HTR-8/SVneo (cell line): ENCODE measurements at places on chromosomes 7 and 10.

DNA sequence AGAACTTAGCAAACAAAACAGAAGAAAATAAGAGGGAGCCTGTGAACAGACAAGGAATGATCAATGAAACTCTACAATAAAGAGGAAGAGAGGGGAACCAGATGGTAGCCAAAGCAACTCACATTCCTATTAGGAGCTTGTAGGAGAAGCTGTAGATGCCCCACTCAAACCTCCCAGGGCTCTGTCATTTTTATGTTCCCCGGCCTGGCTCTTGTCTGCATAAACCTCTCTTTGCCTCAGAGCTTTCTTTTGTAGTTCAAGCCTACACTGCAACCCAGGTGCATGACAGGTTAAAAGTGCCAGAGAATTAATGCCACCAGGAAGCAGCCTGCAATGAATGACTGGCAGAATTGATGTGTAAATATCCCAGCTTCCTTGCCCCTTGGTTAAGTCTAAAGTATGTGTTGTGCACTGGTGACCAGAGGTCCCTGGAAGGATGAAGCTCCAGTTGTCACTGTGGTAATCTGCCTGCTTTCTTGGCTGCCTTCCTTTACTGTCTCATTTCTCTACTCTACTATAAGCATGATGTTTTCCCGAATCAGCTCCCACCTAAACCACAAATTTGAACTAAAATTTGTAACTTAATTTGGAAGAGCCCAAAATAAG lies 40.4 kb downstream of the HDAC9 start:
- DNase-seq: no peak

- DNase-seq: no peak
Observed at GRCh38 chr7:149870701-149871483, 2.9 kb upstream of the ATP6V0E2 start.

- DNase-seq: peak; percentile 46
Observed at GRCh38 chr10:17737027-17737965, 14.7 kb upstream of the TMEM236 start.

DNA sequence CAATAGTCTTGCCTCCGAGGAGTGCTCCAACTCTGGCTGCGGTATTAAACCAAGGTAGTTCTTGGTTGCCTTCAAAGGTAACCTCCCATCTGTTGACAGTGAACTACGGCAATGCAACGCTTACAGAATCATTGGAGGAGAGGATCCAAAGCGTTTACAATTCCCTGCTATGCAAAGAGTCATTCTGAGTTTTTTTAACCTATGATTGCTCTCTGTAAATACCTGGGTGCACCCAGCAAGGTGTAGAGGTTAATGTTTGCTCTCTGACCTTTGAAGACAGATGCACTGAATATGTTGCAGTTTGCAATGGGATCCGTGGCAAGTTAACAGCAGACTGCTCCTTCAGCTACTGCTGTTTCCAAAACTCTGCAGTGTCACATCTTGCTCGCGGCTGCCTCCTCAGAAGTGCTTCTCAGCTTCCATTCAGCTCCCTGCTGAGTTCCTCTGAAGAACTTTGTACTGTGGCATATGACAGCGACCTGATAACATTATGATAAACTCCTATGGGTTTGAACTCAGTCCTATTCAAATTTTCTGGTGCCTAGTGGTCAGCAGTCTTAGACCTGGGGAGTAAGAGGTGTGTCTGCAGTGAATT lies 29.0 kb downstream of the KIAA1217 start:
- DNase-seq: no peak

GRCh38 chr7:41224063-41224763 lies 478.7 kb downstream of the INHBA start:
- DNase-seq: peak; percentile 12

GRCh38 chr7:116284390-116284789 lies 74.1 kb downstream of the TES start:
- DNase-seq: no peak

DNA sequence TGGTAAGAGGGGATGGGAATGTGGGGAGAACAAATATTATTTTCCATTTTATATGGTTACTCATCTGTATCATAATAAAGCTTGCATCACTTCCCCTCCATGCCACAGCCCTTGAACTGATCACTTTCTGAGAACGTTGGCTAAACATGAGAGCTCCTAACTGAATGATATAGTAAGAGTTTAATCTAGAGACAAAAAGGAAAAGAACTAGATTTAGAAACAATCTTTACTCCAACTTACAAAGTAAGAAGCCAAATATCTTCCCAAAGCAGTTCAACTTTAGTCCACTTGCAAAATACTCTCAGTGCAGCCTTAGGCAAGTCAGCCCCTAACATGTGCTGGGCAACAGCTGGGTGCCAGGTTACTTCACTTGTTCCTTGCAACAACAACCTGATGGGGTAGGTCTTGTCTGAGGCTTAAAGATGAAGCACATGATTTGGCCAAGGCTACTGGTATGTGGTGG lies 20.3 kb downstream of the SMURF1 start:
- no peak for DNase-seq

DNA sequence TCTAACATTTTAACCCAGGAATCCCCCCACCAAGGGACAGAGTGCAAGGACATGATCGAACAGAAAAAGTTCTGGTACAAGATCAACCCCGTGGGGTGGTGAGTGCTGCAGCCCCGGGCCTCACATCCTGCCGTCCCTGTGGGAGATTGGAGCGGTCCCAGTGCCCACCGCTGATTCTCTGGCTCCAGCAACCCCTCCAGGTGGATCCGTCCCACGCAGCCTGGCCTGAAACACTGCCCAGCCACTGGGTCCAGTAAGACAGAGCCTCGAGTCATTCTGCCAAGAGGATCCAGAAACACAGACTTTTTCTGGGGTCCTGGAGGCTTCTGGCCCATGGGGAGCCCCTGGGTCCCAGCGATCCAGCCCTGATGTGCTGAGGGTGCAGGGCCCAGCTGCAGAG lies 29.5 kb downstream of the GRIFIN start:
- DNase-seq: no peak

- DNase-seq: no peak
Observed at GRCh38 chr10:43905512-43906236, 257.0 kb upstream of the ZNF32 start.

GRCh38 chr10:105797234-105797890 lies 1156.3 kb downstream of the SORCS3 start:
- no peak for DNase-seq

DNA sequence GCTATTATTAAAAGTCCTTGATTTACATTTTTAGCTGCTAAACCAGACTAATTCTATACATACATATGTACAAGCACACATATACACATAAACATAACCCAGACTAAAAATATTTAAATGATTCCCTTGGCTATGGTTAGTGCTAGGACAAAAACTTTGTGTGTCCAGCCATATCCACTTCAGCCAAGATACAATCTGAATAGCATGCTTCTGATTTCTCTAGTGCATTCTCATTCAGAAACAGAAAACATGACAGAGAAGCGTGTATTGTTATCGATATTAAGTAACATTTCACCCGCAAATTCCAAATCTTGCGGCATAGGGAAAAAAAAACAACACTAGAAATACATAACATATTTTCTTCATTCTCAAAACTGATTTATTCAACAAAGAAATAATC lies 569.3 kb downstream of the KCNMA1 start:
- DNase-seq: no peak
